ENCODE measurements at places on chromosomes 1 and 21. TPM values are rescaled to one million over a fixed set of nuclear protein-coding genes. Genes with fewer than 3 reads are reported as not detected.

- no peak for DNase-seq
Observed at GRCh38 chr1:13228343-13228781, 2.4 kb upstream of the PRAMEF18 start.

GRCh38 chr1:217342105-217342504 lies 288.8 kb downstream of the GPATCH2 start:
- no peak for DNase-seq

DNA sequence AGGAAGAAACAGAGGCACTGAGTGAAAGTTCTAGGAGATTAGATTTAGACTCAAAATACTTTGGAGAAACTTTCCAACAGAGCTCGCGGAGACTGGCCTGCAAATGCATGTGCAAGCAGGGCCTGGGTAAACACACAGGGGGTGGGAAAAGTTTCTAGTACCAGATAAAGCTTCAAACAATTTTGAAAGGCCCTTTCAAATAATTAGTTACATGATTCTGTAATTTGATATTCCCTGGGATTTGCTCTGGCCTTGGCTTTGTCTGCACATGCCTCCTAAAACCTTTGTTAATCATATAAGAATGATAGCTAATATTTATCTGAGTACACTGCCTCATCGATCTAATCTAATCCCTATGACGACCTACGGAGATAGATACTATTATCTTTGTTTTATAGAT lies 31.3 kb downstream of the VTCN1 start:
- DNase-seq: no peak

DNA sequence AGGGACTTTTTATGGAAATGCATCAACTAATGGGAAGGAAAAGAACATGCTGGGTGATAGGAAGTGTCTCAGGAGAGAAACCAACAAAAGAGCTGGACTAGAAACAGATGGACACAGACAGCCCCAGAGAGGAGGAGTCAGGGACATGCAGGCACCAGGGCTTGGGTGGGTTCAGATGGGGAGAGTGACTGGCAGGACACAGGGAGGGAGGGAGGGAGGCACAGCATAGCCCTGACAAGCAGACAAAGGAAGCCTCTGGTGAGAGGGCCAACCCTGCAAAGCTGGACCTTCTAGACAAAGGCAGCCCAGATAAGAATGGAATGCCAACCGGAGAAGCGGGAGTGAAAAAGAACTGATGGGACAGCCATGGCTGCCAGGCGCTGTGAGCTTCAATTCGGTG lies 568.8 kb downstream of the AJAP1 start:
- DNase-seq: no peak

The SLC6A9 gene
- 1.5 TPM for total RNA-seq

Measured in glomerular endothelial cell (primary cell).